CD14-positive monocyte (primary cell): ENCODE measurements at places on chromosomes 13 and 19.

- H3K36me3 ChIP-seq: no peaks in the 10 kb centered on the region
- no peak overlapping the region for H3K27ac ChIP-seq
- no peak for DNase-seq
- peaks cover 10% of the 10 kb centered on the region for H3K4me1 ChIP-seq
Observed at GRCh38 chr19:56284746-56285145, 12.2 kb downstream of the EDDM13 start.

- no peaks in the 10 kb centered on the region for H3K27me3 ChIP-seq
- peaks cover 57% of the 10 kb centered on the region for H3K36me3 ChIP-seq
- H3K4me1 ChIP-seq: no peaks in the 10 kb centered on the region
- DNase-seq: no peak
Observed at GRCh38 chr19:7083076-7083956, 13.8 kb downstream of the ZNF557 start.

DNA sequence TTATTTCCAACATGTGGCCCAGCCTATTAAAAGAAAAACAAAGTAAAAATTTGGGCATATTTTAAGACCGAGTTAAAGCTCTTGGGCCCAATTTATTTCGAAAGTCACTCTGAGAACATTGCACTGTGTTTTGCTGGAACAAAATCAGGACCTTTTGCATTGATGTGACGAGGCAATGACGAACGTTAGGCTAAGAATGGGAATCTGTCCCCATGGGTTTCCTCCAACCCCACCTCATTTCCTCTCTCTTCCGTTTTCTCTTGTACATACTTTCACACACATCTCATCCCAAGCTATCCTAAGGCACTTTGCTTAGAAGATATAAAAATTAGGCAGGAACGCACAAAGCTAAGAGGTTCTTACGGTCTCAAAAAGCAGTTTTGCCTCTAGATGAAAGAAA, 22.1 kb downstream of the EDNRB start:
- DNase-seq: no peak
- peaks cover 5% of the 10 kb centered on the region for H3K4me1 ChIP-seq
- no peaks in the 10 kb centered on the region for H3K36me3 ChIP-seq
- no peak overlapping the region for H3K4me3 ChIP-seq
- no peak overlapping the region for H3K27ac ChIP-seq
- no peaks in the 10 kb centered on the region for H3K27me3 ChIP-seq

DNA sequence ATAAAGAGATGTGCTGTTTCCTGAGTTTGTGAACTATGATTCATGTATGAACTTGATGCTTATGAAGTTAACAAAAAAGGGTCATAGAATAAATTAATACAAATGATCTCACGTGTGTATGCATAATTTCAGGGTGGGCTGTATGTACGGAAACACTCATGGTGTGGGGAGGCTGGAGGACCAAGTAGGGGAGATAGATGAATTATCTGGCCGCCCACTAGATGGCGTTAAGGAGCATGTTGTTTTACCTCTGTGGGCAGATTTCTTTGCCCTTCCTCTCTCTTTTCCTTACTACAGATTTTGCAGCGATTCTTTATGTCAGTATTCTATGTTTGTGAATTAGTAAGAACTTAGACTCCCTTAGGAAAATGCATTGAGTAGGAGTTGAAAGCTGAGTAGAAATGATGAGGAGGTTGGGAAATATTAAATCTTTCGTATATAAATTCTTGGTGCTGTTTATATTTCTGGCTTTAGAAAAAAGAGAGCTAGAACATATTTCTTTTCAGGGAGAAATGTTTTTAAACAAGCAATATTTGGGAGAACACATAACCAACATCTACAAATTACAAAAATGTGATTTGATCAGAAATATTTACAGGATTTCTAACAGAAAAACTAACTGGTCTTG, 47.4 kb upstream of the TMTC4 start:
- DNase-seq: peak; percentile 6
- H3K36me3 ChIP-seq: no peaks in the 10 kb centered on the region
- H3K27ac ChIP-seq: no peak overlapping the region
- no peak overlapping the region for H3K4me3 ChIP-seq
- no peaks in the 10 kb centered on the region for H3K27me3 ChIP-seq

- no peak overlapping the region for H3K4me3 ChIP-seq
- no peak overlapping the region for H3K27ac ChIP-seq
- peak; percentile 52 for DNase-seq
- no peaks in the 10 kb centered on the region for H3K36me3 ChIP-seq
Observed at GRCh38 chr13:114124921-114125320, 7.5 kb downstream of the RASA3 start.

DNA sequence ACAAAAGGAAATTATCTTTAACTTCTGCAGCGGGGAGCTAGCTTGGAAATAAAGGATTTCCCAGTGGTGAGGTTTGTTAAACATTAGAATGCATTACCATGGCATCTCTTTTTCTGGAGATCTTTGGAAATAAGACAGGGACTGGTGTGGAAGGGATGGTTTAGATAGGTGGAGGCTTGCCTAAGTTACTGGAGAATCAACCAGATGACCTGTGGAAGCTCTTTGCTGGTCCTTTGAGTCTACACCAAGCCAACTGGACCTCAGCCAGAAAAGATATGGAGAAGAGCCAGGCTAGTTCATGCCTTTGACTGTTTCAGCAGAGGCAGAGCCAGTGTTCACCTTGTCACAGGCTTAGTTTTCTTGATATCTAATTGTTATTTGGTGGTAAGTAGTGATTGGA, 134.7 kb downstream of the KCNRG start:
- no peaks in the 10 kb centered on the region for H3K4me1 ChIP-seq
- no peaks in the 10 kb centered on the region for H3K27me3 ChIP-seq
- no peaks in the 10 kb centered on the region for H3K36me3 ChIP-seq
- DNase-seq: no peak
- no peak overlapping the region for H3K27ac ChIP-seq

- H3K27ac ChIP-seq: no peak overlapping the region
- peaks cover 12% of the 10 kb centered on the region for H3K27me3 ChIP-seq
- no peak overlapping the region for H3K4me3 ChIP-seq
- no peak for DNase-seq
- no peaks in the 10 kb centered on the region for H3K4me1 ChIP-seq
Observed at GRCh38 chr13:109802936-109803335, 16.6 kb upstream of the IRS2 start.
